GM20000 (cell line): ENCODE measurements at places on chromosomes 3 and 15.

DNA sequence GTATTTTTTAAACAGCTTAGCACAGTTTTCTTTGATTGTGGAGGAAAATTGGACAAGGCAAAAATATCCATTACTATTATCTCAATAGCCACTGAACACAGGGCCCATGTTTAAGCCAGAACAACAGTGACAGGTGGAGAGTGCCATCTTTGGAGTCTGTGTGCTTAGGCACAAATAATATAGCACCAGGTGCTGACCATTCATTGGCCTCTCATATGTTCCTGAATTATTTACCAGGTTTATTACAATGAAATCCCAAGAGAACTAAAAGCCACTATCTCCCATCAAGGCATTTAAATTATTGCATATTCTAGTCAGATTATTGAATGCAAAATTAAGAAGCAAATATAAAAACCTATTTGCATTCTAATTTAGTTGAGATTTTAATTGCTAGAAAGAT is 39.6 kb downstream of the GPR156 start:
- DNase-seq = no peak

DNA sequence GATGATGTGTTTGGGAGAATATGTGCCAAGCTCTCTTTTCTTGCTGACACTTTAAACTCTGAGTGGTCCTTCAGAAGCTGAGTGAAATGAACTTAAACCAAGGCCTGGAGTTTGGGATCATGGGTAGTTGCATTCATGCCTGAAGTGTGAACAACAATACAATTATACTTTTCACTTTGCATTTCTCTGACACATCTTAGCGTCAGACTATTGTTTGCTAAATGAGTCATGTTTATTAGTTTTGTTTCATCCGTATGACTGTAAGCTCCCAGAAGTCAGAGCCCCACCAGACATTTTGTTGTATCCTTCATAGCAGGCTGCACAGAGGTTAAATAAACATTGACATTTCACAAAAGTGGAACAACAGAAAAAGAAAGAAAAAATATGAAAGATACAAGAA is 542.6 kb downstream of the TUSC7 start:
- DNase-seq = no peak

GRCh38 chr3:168613151-168613550 is 517.4 kb upstream of the GOLIM4 start:
- DNase-seq = no peak

GRCh38 chr3:61155701-61156292 is 95.5 kb downstream of the FHIT start:
- no peak for DNase-seq

GRCh38 chr3:148023994-148024393 is 614.8 kb downstream of the ZIC1 start:
- DNase-seq = no peak
